ENCODE measurements at places on chromosomes 2 and 18.

GRCh38 chr2:236687296-236687965, 117.8 kb downstream of the ACKR3 start:
- no peak for DNase-seq

DNA sequence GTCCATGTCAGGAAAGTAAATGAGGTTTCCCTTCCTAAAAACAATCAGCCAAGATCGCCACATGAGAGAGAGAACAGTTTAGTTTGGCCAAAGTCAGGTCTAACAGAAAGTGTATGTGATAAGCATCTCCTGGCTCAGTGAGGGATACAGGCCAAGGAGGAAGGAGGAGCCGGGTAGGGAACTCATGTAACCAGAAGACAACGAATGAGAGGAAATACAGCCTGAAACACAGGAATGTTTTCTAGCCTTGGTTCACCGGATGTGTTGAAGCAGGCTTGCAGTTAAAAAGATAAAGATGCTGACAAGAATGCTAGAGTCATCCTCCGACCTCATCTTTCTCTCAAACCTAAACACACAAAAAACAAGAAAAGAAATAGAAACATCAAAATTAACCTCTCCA, 283.9 kb upstream of the SIX2 start:
- no peak for DNase-seq

DNA sequence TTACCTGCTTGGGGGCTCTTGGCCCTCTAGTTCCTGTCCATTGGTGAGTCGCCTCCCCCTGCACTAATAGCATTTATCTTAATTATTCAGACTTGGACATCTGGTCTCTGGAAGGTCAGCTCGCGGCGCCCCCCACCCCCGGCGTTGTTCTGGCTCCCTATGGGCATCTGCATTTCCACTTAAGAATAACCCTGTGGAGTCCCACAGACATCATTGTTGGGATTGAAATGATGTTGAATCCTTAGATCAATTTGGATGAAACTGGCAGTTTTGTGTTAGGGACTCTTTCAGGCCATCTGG, 313.8 kb upstream of the HS6ST1 start:
- no peak for DNase-seq

- DNase-seq: no peak
Observed at GRCh38 chr2:174951745-174952144, 53.4 kb downstream of the CHN1 start.

GRCh38 chr18:11775436-11776174, 75.6 kb upstream of the CHMP1B start:
- no peak for DNase-seq

Measured in stimulated activated CD8-positive, alpha-beta memory T cell treated with anti-CD3 and anti-CD28 coated beads, Interleukin-4, amount 100 ng/mL, for 1 hour (primary cell).